Stomach (tissue), 19 donors: ENCODE measurements at places on chromosomes 12 and 14.
A peak's percentile ranks its signal among the peaks of the same experiment; 100 is the strongest.

DNA sequence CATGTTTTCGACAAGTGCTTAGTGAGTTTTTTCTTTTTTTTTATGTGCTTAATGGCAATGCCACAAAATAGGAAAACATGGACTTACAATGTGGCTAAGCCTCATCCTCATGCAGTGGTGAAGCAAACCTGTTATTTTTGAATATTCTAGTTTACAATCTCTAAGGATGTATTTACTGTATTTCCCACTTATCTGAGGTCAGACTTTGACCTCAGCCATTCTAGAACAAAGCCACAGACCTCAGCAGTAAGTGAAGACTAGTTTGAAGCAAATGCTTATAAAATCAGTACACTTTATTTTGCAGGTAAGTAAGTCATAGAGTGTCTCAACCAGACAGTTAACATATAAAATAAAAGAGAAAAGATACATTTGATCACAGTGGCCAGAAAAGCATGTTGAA, 130.1 kb downstream of the CCDC91 start:
- no peak for DNase-seq

- DNase-seq: no peak
These were observed 117.4 kb upstream of the SLC38A2 start for GRCh38 chr12:46489951-46490388.

DNA sequence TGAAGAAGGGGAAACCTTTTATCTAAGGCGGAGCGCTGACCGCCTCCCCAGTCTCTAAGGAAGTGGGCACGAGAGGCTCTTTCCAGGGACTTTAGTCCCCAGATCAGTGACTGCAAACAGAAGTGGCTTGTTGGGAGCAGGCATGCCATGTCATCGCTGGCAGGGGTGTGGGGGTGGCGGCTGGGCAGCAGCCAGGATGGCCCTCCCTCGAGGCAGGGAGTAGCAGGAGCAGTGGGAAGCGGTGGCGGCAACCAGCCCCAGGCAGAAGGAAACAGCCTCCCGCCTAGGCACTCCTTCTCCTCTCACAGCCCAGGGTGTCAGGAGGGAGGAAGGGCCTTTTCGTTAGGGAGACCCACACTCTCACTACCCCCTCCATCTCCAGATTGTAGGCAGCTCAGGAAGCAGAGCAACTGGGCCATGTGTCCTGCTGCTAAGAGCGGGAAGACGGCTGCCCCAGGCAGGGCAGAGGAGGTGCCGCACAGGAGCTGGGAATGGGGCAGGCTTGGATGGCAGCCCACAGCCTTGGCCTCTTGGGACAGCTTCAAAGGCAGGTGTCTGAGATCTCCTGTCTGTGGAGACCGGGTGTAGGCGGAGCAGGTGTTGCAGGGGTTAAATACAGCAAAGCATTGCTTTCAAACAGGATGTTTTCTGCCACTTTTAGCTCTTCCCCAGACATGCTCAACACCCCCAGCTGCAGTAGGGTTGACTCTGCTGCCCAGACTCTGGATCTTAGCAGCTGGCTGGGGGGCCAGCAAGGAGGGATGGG, 21.8 kb downstream of the VDR start:
- peak; percentile 69 for DNase-seq

DNA sequence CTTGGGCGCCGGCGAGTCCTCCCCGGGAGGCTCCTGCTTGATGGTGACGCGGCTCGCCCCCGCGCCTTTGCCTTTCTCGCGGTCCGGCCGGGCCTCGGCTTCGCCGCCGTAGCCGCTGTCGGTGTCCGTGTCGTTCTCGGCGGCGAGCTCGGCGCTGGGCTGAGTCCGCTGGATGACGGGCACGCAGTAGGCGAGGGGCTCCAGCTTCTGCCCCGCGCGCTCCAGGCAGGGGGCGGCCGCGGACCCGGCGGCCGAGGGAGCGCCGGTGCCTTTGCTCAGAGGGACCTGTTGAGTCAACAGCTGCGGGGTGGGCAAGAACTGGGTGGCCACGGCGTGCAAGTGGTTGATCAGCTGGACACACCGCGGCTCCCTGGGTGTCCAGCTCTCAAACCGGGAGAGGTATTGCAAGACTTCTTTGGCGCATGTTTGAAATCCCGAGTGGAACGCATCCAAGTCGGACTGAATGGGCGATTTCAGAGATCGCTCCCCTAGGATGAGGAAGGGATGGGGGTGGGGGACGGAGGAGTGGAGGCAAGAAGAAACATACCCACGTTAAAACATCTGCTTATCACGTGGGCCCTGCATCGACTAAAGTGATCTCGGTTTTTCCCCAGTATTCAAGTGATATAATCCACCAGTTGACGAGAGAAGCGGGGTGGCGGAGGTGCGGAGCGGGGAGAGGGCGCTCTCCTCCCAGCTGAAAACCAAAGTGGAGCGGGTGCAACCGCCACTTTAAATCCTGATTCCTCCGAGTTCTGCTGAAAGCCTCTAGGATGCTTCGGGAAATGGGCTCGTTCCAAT, 2.0 kb downstream of the BHLHE41 start:
- peak; percentile 77 for DNase-seq

DNA sequence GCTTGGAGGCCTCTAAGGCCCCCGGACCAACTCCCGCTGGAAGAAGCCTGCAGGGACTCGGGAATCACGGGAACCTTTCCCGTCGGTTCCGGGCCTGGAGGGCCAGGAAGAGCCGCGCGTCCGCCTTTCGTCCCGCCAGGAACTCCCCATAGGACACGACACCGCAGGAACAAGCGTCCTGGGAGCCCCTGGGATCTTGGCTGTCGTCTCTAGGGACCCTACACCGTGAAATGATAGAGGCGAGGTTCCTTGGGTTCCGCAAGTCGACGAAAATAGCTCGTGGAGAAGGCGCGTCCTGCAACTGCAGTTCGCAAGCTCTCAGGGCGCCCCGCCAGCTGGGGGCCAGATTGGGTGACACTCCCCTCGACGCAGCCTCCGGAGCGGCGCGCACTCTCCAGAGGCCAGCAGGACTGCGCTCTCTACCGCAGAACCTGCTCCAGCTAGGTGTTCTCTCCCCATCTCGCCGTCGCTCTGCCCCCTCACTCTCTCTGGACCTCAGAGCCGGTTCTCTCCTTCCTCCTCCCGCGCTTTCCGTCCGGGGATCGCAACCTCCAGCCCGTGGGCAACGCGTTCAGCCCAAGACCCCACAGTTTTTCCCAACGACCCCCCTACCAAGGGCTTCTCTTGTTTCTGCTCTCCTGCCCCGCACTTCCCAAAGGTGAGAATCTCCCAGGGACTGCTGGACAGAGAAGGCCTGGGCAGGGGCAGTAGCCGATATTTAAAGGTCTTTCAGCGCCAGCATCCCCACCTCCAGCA, 776 bp downstream of the BMP4 start:
- peak; percentile 85 for DNase-seq

- DNase-seq: no peak
These were observed 2.5 kb downstream of the C14orf119 start for GRCh38 chr14:23097786-23098185.

- DNase-seq: no peak
These were observed 7.3 kb upstream of the TMEM229B start for GRCh38 chr14:67495827-67496226.

DNA sequence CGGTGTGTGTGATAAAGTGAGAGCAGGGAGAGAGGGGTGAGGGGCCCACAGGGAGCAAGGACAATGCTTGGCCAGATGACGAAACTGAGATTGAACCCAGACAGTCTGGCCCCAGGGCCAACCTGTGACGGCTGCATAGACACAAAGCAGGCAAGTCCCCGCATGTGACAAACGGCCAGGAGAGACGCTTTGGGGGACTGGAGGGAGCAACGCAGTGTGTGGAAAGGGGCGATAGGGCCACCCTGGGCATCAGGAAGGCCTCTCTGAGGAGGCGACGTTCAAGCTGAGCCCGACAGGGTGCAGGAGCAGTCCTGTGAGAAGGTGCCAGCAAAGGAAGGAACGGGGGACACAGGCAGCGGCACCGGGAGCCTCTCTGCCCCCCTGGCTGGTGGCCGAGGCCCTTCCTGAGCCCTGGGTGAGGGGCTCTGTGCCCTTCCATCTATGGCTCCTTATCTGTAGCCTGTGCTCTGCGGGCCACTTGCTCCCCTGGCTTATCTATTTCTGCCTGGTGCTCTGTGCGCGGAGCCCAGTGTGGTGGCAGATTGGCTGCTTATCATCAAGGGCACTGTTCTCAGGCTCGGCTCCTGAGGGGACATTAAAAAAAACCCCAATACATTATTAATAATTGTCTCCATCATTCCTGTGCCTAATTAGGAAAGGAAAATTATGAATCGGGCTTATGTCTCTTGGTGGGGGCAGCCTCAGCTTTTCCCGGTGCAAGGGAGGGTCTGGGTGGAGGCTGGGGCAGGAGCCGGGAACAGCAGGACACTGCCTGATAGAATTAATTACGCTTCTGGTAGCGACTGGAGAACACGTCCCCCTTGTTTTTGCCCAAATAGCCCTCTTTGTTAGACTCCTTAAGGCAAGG, 39.8 kb downstream of the PRIMA1 start:
- peak; percentile 46 for DNase-seq

DNA sequence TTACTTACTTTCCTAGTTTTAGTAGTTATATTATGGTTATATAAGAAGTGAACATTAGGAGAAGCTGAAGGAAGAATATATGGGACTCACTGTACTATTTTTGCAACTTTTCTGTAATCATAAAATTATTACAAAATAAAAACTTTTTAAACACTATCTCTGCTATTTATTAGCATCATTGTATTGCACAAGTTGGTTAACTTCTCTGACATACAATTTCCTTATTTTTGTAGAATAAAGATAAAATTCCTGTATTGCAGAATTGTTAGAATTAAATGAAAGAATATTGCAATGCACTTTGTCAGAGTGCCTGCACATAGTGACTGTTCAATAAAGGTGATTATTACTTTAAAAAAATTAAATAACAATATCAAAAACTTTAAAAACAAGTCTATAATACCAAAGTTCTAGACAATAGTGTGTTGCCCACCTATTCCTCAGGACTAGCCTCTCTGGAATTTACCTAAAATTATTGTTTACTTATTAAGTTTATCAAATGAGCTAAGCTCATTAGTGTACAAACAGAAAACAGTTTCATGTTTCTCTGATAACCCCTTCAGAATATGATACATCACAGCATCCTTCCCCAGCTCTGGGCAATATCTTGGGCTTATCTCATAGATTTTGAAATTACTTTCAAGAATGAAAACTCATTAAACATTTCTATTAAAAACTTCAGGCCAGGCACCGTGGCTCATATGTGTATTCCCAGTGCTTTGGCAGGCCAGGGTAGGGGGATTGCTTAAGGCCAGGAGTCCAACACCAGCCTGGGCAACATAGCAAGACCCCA, 77.4 kb upstream of the TMPO start:
- DNase-seq: no peak

DNA sequence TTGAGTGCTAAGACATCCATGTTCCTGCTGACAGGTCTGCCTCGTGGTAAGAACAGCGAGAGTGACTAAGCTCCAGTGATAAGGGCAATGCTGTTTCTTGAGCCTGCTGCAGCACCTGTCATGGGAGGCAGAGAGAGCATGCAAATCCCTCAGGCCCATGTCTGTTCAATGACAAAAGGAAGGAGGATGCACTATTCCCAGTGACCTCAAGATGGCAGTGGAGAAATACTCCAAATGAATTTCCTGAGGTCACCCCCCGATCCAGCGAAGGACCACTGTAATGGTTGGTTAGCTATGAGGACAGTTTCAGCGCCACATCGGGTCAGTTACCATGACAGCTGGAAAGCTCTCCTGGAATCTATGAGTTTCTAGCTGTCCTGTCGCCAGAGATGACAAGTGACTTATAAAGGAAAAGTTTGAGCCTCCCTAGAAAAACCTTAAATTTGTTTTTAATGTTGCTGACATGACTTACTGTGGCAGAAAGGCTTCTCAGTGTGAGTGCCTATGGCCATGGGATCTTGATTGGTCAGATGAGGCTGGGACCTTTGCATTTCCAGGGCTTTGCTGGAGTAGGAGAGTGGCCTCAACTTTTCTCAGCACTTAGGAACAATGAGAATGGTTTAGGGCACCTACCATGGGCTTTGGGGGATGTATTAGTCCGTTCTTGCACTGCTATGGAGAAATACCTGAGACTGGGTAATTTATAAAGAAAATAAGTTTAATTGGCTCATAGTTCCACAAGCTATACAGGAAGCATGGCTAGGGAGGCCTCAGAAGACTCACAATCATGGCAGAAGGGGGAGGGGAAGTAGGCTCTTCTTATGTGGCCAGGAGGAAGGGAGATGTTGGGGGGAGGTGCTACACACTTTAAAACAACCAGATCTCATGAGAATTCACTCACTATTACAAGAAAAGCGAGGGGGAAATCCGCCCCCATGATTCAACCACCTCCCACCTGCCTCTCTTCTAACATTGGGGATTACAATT, 88.0 kb upstream of the TMEM260 start:
- DNase-seq: no peak

GRCh38 chr12:132311201-132311915, 18.0 kb downstream of the GALNT9 start:
- DNase-seq: no peak

GRCh38 chr12:122841544-122842321, 6.5 kb downstream of the HIP1R start:
- peak; percentile 71 for DNase-seq

- DNase-seq: no peak
These were observed 83.3 kb downstream of the PLXNC1 start for GRCh38 chr12:94231709-94232108.

GRCh38 chr12:59843260-59843843, 247.5 kb downstream of the SLC16A7 start:
- DNase-seq: no peak

DNA sequence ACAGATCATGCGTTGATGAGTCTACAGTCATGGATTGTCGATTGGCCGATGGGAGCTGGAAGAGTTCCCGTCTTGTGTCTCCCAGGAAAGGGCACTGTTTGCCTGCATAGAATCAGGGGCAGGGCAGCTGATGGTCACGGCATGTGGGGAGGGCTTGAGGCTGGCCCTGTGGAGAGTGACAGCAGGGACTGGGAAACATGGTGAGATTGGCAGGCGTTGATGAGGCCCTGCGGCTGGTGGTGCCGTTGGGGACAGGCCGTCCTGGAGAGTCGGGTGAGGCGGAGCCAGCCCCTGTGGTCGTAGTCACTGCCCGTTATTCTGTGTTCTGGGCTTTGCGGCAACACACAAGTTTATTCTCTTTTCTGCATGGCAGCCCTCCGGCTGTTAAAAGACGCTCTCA, 52.9 kb downstream of the TECPR2 start:
- no peak for DNase-seq

DNA sequence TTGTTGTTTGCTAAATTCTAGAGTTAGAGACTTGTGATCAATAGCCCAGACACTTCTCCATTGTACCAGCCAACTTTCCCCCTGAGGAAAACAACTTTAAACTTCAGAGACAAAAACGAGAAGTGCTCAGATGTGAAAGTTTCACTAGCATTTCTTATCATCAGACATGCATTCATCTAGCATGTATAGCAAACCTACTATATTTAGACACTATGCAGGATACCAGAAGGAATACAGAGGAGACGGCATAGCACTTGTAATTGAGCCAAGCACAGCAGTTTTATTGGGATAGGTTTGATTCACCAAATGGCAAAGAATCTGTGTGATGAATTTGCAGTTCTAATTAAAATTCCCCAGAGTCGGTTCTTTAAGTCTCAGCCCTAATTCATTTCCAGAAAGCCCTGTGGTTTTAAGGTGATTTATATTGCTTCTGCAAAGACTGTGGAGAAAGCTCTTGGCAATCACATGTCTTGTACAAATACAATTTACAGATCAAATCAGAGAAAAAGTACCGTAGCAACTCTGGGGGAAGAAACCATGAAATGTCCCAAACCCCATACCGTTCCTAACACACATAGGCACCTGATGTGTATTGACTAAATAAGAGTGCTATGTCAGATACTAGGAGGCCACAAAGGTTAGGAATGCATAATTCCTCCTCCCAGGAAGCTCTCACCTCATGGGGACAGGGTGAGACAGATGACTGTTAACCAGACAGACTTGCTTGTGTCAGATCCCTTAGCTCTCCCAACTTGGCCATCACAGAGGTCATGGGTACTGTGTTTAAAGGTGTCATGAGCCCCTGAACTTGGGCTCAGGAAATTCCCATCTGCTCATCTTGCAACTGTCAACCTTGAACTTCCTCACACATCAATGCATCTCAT, 69.6 kb upstream of the KRAS start:
- peak; percentile 3 for DNase-seq
